Stimulated activated CD4-positive, alpha-beta T cell treated with anti-CD3 and anti-CD28 coated beads, Interleukin-2, amount 100 ng/mL, for 24 hours (primary cell): ENCODE measurements at places on chromosomes 1 and 21.

- DNase-seq: no peak
Observed at GRCh38 chr1:160623862-160624261, 23.0 kb downstream of the SLAMF1 start.

GRCh38 chr1:167893798-167894197, 20.1 kb downstream of the ADCY10 start:
- DNase-seq: no peak

- no peak for DNase-seq
Observed at GRCh38 chr1:222749927-222750326, 12.9 kb downstream of the FAM177B start.

DNA sequence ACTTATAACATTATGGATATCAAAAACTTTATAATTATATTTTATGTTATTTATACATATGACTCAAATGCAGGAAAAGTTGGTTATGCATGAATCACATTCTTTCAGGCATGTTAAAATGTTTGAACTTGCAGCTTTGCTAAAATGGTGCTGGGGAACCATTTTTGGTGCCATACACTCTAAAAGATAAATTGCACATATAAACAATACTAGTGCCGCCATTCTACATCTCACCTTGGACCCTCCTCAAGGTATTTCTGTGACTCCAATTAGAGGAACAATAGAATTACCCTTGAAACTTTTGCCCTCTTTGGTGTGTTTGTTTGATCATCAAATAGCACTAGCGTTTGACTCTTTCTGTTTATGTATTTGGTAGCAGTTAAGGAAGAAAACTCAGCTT, 997 bp downstream of the PRKACB start:
- no peak for DNase-seq

GRCh38 chr1:155175927-155176371, 2.3 kb downstream of the TRIM46 start:
- no peak for DNase-seq

GRCh38 chr1:86201311-86201710, 44.7 kb upstream of the COL24A1 start:
- no peak for DNase-seq

DNA sequence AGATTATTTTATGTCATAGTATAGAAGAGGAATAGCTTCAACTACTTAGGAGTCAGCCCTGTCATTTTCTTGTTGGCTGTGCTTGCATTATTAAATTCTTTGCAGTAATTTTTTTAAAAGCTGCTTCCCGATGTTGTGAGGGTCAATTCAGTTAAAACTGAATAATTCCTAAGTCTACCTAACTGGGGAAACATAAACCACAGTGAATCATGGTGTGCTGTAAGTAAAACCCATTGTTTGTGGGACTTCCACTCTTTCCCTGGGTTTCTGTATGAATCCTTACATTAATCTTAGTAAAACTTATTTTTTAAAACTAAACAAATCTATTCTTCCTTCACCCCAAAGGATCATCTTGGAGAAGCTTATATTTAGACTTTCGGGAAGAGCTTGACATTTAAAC, 4.4 kb downstream of the SUCO start:
- no peak for DNase-seq
